Cardiac muscle cell (in vitro differentiated cells and primary cell): ENCODE measurements at places on chromosomes 13 and 19. TPM values are rescaled to one million over a fixed set of nuclear protein-coding genes. Genes with fewer than 3 reads are reported as not detected.
A peak's percentile ranks its signal among the peaks of the same experiment; 100 is the strongest.

- no peak for DNase-seq
- peak overlapping the region; percentile 67 for H3K27ac ChIP-seq
- H3K4me1 ChIP-seq: peaks cover 26% of the 10 kb centered on the region
These were observed 556 bp downstream of the TRIP10 start for GRCh38 chr19:6739883-6740588.

TTYH1 gene
- total RNA-seq: 2.6 TPM in 1 of 2 replicates, not detected in the other

DNA sequence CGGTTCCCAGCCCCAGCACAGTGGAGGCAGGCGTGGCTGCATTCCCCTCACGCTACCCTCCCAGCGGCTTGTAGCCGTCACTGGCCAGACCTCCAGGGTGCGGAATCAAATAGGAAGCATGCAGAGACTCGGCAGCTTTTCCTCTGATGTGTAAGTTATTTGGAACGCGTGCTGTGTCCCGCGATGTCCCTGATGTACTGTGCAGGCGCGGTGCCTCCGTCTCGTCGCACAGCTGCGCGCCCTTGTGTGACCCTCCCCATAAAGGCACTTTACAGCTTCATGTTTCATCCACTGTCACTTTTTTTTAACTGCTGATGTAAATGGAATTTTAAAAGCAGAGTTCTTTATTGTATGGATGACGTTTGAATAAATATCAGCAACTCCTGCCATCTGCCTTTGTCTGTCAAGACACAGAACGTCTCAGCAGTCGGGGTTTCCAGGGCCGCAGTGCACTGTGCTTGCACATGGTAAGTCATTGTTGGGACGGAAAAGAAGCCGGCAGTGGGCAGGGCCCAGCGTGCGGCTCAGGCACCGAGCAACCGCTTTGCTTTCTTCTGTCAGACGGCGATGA lies 7.3 kb upstream of the F7 start:
- H3K4me1 ChIP-seq: no peaks in the 10 kb centered on the region
- no peaks in the 10 kb centered on the region for H3K36me3 ChIP-seq
- peaks cover 5% of the 10 kb centered on the region for H3K27me3 ChIP-seq
- H3K27ac ChIP-seq: no peak overlapping the region
- no peak for DNase-seq
- H3K4me3 ChIP-seq: no peak overlapping the region

DNA sequence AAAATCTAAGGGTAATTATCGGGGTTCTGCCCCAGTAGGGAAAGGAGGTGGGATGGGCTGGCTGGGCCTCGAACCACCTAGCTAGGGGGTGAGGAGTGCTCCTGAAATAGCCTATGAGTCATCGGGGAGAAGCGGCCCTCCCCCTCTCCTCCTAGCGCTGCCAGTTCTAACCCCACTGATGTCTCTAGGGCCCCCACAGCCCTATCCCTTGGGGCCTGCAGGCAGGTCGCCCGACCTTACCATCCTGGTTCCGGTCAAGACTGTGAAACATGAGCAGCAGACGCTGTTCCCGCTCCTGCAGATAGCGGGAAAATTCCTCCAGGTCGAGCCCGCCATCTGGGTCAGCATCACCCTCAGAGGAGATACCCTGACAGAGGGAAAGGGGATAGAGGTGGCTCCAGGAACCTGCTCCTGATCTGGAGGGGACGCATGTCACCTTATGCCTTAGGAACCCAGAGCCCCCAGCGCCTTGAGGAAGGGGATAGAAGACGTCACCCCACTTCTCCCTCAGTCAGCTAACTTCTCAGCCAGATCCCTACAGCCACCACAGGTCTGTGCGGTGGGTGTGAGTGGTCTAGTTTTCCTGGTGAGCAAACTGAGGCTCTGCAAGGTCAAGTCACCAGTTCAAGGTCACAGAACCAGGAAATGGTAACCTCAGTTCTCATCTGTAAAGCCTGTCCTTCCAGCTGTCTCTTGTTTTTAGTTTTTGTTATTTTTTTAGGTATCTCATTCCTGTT lies 1.5 kb downstream of the SLC25A23 start:
- H3K27ac ChIP-seq: no peak overlapping the region
- peaks cover 11% of the 10 kb centered on the region for H3K4me1 ChIP-seq
- H3K4me3 ChIP-seq: peak overlapping the region; percentile 62

DNA sequence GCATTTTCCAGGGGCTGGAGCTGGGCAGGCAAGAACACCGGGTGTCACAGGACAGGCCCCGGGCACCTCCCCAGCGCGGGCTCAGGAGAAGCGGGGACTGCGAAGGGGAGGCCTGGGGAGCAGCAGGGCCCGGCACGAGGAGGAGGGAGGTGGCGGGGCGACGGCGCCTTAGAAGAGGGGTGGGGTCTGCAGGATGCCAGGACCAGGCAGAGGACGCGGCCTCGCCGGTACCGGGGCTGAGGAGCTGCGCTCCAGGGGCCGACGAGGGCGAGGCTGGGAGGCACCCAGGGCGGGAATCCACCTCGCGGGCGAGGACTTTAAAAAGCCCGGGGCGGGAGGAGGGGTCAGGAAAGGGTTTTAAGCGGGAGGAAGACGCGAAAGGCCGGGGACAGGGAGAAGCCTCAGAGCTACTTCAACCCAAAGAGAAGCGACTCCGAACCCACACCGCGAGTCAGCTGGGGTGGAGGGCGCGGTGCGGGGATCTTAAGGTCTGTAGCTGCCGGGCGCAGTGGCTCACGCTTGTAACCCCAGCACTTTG lies 665 bp downstream of the ZNF347 start:
- peak overlapping the region; percentile 58 for H3K4me3 ChIP-seq
- DNase-seq: peak; percentile 56
- H3K27ac ChIP-seq: no peak overlapping the region
- no peaks in the 10 kb centered on the region for H3K27me3 ChIP-seq

ATP7B gene
- total RNA-seq: 9.1 and 14.4 TPM in 2 replicates

DNA sequence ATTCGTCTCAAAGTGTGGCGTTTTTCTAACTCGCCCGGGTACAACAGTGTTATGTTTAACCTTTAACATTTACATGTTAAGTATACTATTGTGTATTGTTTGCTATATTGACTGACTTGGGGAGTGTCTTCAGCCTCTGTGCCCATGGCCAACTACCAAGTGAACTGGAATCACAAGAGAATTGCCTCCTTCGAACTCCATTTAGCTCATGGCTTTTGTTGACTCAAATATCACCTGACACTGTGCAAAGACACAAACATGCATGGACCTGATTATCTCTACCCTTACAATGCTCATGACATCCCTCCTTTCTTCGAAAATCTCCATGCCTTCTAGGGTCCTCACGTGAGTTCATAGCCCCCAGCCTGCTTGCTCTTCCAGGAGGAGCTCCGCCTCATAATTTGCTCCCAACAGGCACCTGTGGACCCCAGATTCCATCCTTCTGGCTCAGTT lies 704 bp downstream of the ZNF814 start:
- peaks cover 20% of the 10 kb centered on the region for H3K4me1 ChIP-seq
- peak; percentile 9 for DNase-seq
- H3K36me3 ChIP-seq: no peaks in the 10 kb centered on the region
- peak overlapping the region; percentile 91 for H3K27ac ChIP-seq
- no peaks in the 10 kb centered on the region for H3K27me3 ChIP-seq

GRCh38 chr13:114108894-114109293 lies 23.5 kb downstream of the RASA3 start:
- no peak overlapping the region for H3K4me3 ChIP-seq
- DNase-seq: no peak
- peaks cover 32% of the 10 kb centered on the region for H3K4me1 ChIP-seq
- H3K36me3 ChIP-seq: no peaks in the 10 kb centered on the region
- no peaks in the 10 kb centered on the region for H3K27me3 ChIP-seq

GRCh38 chr19:18098891-18099622 lies 1.5 kb downstream of the MAST3 start:
- H3K27me3 ChIP-seq: peaks cover 15% of the 10 kb centered on the region
- no peak overlapping the region for H3K4me3 ChIP-seq
- no peak overlapping the region for H3K27ac ChIP-seq
